Stimulated activated CD4-positive, alpha-beta T cell treated with anti-CD3 and anti-CD28 coated beads, Interleukin-1b, Interleukin-23, amount 100 ng/mL, for 1 hour (primary cell): ENCODE measurements at places on chromosomes 12 and 14.

GRCh38 chr12:67299926-67300325 is 30.8 kb downstream of the CAND1 start:
- no peak for DNase-seq

- no peak for DNase-seq
Measured at GRCh38 chr12:65619018-65619417, 205.3 kb upstream of the HMGA2 start.

- no peak for DNase-seq
Measured at GRCh38 chr14:32364941-32365340, 35.8 kb downstream of the AKAP6 start.

- no peak for DNase-seq
Measured at GRCh38 chr14:22579236-22579635, 9.8 kb downstream of the DAD1 start.

DNA sequence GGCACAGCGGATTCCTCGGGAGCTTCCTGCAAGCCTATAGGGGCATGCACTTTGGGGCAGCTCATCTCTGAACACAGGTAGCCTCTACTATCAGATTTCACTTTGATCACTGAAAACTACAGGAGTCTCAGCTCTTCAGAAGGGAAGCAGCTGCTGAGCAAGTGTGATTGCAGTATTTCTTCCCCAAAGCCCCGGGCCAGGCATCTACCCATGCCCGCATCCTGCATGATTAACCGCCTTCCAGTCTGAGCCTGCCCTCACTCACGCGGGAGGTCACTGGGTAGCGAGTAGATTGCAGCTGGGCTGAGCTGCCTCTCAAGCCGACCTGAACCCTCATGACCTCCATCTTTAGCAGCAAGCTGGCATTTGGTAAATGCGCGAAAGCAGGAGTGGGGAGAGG is 334.7 kb downstream of the DPF3 start:
- DNase-seq: no peak

GRCh38 chr14:70890826-70891659 is 16.2 kb upstream of the PCNX1 start:
- no peak for DNase-seq

GRCh38 chr12:48960834-48961233 is 3.5 kb upstream of the ARF3 start:
- no peak for DNase-seq

DNA sequence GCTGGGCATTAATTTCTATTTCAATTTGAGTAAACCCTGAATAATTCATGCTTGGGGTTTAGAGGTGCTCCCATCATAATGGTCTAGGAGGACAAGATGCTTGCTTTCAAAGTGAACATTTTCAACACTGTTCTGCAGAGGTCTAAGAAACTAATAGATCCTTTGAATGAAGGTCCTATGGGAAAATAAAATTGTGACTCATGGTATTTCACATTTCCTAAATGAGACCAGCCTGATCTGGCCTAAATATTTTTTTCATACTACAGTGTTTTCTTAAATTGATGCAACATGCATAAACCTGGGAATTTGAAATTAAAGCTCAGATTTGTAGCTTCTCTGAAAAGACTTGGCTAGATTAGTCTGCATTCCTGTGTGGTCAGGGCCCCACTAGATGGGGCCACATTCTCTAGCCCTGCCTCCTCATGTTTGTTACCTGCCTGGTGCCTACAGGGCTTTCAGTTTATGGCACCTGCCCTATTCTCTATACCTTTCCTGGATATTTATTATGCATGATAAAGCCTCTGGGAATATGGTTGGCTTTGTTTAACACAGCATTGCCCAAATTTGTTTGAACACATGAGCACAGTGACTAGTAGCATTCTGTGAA is 112.7 kb downstream of the METTL25 start:
- DNase-seq: no peak

DNA sequence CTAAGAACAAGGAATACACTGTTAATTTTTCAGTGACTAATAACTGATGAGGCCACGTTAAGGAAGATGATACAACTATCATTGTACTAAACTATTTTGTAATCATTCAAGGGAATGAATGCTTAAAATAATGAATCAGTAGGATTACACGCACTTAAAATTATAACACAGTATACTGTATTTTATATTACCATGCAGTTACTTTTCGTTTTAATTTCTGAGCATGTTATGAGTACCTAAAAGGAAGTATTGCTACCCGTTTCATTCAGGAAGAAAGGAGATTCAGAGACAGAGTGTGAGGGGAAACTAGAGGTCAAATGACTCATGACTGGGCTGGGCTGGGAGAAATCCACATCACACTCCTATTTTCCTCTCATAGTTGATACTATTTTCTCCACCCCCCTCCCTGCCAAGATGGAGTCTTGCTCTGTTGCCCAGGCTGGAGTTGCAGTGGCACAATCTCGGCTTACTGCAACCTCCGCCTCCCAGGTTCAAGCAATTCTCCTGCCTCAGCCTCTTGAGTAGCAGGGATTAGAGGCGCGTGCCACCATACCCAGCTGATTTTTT is 202.0 kb downstream of the PPM1H start:
- DNase-seq: no peak
